Dorsolateral prefrontal cortex (tissue), 122 donors: ENCODE measurements at places on chromosomes 3 and 15. TPM values are rescaled to one million over a fixed set of nuclear protein-coding genes. Genes with fewer than 3 reads are reported as not detected.

DISP2 gene
- total RNA-seq: 45.2 TPM

NRG4 gene
- total RNA-seq: 12.5 TPM

CLDND1 gene
- 303 TPM for total RNA-seq

TMOD3 gene
- 21.8 TPM for total RNA-seq

VEPH1 gene
- total RNA-seq: 1.3 TPM

CFAP91 gene
- total RNA-seq: 15.2 TPM

COL6A5 gene
- not detected for total RNA-seq
